Occipital lobe (tissue), 3 donors: ENCODE measurements at places on chromosomes 7 and 10. TPM values are rescaled to one million over a fixed set of nuclear protein-coding genes. Genes with fewer than 3 reads are reported as not detected.

- no peak for DNase-seq
These were observed 31.7 kb upstream of the C10orf90 start for GRCh38 chr10:126702181-126702580.

Gene MOGAT3
- not detected for total RNA-seq

DNA sequence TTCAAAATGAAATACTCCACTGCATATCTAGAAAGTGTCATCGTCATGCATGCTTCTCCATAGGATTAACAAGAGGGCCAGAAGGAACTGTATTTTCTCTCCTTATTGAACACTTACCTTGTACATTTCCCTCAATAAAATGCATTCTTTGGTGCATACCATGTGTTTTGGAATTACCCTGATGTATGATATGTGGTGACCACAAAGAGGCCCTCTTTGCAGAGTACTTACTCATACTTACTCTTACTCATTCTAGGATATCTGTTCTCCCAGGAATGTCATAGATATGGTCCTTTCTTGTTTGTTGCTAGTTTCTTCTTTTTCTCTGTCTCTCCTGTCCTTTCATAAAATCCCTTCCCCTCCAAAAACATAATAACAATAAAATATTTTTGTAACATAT lies 1087.1 kb upstream of the POT1 start:
- no peak for DNase-seq

DNA sequence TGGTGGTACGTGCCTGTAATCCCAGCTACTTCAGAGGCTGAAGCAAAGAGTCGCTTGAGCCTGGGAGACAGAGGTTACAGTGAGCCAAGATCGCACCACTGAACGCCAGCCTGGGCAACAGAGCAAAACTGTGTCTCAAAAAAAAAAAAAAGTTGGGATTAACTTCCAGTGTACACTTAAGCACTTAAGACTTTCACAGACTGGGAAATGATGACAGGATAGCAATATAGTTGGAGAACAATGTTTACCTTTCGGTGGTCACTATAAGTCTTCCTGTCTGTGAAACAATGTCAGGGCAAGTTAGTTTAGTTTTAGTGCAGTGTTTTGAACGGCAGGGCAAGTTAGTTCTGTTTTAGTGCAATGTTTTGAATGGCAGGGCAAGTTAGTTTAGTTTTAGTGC lies 130.2 kb downstream of the TPST1 start:
- DNase-seq, result no peak
